NCI-H524 (cell line): ENCODE measurements at places on chromosomes 12 and 14.

DNA sequence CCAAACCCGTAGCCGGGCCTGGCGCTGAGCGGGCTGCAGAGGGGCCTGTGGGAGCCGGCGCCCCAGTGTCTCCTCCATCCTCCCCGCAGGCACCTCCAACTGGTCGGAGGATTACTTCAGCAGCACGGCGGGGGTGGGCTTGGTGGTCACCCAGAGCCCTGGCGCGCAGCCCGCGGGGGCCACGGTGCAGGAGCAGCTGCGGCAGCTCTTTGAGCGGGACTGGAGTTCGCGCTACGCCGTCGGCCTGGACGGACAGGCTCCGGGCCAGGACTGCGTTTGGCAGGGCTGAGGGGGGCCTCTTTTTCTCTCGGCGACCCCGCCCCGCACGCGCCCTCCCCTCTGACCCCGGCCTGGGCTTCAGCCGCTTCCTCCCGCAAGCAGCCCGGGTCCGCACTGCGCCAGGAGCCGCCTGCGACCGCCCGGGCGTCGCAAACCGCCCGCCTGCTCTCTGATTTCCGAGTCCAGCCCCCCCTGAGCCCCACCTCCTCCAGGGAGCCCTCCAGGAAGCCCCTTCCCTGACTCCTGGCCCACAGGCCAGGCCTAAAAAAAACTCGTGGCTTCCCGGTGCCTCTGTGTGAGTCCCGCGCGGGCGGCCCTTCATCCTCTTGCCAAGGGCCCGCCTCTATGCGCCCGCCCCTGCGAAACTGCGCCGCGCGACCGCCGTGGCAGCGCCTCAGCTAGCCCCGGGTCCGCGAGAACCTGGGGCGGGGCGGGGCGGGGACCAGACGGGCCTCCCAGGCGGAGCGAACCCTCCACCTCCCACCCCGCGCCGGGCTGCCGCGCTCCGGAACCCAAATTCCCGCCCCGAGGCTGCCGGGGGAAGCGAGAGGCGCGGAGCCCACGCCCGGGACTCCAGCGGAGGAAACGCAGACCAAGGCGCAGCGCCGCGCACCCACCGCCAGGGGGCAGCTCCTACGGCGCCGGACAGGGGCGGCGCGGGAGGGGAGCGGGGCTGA lies 8.3 kb downstream of the PLD4 start:
- DNase-seq, result peak; percentile 86

DNA sequence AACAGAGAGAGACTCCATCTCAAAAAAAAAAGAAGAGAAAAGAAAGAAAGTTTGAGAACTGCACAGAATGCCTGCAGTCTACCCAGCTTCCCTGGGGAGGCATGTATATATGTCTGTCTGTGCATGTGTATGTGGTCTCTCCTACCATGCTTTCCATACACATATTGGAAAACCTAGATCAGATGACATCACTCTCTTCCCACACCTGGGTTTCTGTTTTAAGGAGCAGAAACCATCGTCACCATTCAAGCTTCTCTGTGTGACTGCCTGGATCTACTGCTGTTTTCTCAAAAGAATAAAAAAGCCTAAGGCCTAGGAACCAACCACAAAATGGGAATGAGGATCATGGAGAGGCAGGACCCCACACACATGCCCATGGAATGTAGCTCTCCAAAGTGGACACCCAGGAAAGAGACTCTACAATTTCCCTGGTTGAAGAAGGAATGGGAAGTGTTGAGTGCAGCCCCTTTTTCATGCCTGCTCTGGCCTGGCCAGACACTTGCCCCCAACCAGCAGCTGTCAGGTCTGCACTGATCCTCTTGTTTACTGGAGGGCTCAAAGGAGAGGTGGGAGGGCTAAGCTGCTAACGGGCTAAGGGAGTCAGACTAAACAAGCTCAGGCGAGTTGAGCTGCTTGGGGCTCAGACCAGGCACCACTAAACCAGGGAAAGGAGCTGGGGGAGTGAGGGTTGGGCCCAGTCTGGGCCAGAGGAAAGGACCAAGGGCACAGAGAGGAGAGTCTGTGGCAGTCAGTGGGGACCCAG lies 7.7 kb upstream of the PCK2 start:
- peak; percentile 96 for DNase-seq

DNA sequence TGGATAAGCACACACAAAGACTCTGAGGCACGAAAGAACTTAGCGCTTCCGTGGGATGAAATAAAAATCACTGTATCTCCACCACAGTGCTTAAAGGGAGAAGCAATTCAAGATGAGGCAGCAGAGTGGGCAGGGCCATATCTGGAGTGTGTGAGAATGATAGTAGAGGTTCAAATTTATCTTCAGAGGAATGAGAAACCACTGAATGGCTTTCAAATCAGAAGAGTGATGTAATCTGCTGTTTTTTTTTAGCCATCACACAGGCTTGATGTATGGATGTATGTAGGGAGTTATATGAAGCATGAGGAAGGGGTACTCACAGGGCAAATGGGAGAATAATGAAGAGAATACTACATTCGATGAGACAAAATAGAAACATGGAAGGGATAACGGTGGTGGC lies 24.1 kb downstream of the MDGA2 start:
- DNase-seq, result no peak

DNA sequence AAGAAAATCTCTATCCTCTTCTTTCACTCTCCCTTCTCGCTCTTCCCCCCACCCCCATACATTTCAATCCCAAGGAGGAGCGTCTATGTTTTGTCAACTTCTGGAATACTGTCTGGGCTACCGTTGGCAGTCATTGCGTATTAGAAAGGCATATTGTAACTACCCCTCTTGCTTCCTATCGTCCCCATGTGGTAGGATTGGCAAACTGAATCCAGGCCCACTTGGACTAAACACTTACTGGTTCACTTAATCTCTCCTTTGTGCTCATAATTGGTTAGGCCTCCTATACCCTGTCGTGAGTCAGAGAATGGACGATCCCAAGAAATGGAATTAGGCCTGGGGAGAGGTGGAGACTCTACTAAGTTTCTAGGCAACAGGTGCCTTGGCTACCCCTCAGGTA lies 68.8 kb upstream of the SLC8A3 start:
- no peak for DNase-seq

DNA sequence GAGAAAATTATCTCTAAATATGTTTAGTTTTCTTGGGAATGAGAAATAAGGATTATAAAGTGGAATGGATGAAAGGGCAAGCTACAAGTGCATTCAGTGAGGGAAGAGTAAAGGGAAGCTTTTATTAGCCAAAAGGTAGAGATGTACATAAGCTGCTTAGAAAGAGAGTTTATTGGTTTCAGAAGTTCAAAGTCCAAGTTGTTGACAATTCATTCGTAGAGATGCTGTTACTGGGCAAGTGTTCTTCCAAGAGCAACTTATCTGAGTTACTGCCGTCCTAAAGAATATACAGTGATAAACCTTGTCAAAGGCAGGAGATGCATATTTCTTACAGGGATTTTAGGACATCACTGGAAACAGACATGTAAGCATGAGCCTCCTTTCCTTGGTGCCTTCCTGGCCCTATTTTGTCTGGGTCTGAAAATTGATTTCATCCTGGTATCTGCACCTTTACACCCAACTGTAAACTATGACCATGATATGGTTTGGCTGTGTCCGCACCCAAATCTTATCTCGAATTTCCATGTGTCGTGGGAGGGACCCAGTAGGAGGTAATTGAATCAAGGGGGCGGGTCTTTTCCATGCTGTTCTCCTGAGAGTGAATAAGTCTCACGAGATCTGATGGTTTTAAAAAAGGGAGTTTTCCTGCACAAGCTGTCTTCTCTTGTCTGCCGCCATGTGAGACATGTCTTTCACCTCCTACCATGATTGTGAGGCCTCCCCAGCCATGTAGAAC lies 46.8 kb downstream of the TRMT5 start:
- DNase-seq, result no peak

GRCh38 chr14:92565040-92565717 lies 51.6 kb downstream of the RIN3 start:
- no peak for DNase-seq

DNA sequence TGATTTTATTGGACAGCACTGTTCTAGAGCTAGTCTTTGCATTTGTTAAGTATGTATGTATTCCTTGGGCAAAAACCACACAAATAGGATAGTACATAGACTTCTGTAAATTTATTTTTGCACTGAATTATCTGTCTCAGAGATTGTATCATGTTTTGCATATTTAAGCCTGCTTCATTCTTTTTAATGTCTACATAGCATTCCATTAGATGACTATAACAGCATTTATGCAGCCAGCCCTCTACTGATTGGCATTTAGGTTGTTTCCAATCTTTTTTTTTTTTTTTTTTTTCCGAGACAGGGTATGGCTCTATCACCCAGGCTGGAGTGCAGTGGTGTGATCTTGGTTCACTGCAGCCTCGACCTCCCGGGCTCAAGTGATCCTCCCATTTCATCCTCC lies 34.5 kb downstream of the SYNDIG1L start:
- no peak for DNase-seq

- no peak for DNase-seq
These were observed 6.7 kb downstream of the TRMT5 start for GRCh38 chr14:60974090-60974651.

GRCh38 chr14:38507299-38507698 lies 251.4 kb upstream of the CLEC14A start:
- no peak for DNase-seq

GRCh38 chr12:53055471-53056266 lies 5.8 kb downstream of the TNS2 start:
- DNase-seq, result no peak

DNA sequence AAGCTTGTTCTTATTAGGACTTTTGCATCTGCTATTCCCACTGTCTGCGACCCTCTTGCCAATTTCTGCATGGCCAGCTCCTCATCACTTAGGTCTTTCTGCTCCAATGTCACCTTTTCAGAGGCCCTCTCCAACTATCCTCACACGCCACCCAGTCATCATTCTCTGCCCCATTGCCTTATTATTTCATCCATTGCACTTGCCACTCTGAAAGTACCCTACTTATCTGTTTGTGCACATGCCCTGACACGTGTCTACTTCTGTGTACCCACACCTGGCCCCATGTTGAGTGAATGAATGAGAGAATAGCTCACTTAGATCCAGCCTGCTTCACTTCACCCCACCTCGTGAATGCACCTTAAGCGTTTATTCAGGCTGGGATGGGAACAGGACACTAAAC lies 218.7 kb upstream of the TBX3 start:
- DNase-seq, result no peak

GRCh38 chr14:50139192-50139591 lies 22.8 kb upstream of the VCPKMT start:
- no peak for DNase-seq

DNA sequence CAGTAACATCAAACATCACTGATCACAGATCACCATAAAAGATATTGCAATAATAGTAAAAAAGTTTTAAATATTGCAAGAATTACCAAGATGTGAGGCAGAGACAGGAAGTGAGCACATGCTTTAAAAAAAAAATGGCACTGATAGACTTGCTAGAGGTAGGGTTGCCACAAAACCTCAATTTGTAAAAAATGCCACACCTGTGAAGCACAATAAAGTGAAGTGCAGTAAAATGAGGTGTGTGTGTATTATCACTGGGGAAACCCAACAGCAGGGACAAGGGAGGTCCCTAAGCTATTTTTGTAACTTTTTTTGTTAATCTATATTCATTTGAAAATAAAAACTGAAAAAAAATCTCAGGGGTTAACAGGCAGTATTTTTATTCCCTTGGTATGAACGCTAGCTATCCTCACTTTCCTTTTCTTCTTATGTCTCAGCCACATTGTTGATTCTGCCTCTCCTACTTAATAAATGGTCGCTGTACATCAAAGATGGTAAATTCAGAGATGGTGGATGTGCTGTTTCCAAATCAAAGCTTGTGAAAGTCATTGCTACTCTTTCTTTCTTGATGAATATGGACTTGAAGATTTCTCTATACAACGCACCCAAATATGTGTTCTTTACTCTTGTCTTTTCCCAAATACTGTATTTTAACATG lies 14.0 kb upstream of the KLRD1 start:
- no peak for DNase-seq

DNA sequence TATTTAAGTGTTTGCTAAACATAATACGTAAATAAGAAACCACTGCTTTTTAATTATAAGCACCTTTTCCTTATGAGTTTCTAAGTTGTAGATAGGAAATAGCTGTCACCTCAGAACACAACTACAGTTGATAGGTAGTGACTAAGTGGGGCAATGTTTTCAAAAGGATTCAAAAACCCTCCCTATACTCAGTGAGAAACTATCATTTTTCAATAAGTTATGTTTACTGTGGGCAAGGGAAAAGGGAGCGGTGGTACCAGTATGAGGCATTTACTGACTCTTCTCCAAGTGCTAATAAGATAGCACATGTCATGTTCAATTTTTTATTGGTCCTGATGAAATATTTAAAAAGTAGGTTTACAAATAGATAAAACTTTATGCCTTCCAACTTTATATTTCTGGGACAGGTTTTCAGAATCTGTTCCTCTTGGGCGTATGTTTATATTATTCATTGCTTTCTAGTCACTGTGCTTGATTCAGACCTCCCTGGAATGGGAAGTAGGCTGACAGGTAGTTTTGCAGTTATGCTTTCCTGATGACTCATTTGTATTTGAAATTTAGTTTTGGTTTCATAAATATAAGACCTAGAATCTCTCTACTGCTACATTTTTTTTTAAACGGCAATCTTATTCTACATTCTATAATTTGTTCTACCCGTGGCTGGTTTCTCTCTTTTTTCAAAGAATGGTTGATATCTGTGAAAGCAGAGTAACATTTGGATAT lies 153.1 kb downstream of the TMEM117 start:
- no peak for DNase-seq
